OCI-LY7 (cell line): ENCODE measurements at places on chromosomes 5 and 9.

DNA sequence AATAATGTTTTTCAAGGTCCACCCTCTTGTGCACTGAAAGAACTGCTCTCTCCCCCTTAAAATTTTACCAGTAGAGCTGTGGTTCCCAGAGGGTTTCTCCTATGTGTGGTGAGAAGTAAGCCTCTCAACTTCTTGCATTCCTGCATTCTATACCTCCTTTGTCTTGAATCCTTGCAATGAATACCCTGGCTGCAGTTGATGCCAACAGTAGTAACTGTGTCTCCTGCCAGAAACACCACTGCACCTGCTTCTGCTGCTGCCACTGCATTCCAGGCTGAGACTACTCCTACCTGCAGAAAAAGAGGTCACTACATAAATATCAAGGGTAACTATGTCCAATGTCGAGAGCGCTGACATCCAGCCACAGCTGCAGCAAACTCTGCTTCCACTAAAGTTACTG lies 203.7 kb downstream of the TMEM167A start:
- DNase-seq, result no peak

DNA sequence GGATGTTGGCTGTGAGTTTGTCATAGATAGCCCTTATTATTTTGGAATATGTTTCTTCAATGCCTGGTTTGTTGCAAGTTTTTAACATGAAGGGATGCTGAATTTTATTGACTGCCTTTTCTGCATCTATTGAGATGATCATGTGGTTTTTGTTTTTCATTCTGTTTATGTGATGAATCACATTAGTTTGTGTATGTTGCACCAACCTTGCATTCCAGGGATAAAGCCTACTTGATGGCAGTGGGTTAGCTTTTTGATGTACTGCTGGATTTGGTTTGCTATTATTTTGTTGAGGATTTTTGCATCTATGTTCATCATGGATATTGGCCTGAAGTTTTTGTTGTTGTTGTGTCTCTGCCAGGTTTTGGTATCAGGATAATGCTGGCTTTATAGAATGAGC lies 225.6 kb downstream of the PCSK1 start:
- DNase-seq, result no peak

DNA sequence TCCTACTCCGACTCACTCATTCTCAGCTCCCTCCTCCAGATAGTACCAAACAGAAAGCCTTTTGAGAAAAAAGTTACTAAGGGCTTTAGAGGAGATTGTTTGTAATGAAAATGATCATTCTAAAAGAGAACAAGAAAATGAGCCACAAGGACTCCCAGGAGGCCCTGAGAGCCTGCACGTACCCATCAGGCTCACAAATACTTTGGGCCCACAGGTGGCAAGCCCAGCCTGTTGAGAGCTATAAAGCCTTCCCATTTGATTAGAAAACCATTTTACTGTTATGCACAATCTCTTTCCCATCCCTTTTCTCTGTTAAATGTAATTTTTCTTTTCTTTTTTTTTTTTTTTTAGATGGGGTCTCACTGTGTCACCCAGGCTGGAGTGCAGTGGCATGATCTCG lies 136.1 kb downstream of the LHFPL2 start:
- DNase-seq, result no peak

DNA sequence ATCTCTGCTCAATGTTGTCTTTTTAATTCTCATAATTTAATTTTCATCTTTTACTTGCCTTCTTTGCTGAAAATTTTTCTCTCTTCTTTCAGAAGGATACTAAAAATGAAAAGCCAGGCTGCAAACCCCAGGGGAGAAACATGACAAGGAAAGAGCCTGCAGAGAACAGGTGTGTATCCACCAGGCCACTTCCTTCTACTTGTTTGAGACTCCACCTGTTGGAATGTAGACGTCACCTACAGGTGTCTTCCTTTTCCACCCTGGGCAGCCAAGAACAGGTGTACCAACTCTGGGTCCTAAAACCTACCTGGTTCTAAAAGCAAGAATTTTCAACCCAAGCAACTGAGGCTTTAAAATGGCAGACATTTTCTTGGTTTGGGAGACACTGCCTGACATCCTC lies 166.8 kb downstream of the ATP10B start:
- DNase-seq, result no peak

DNA sequence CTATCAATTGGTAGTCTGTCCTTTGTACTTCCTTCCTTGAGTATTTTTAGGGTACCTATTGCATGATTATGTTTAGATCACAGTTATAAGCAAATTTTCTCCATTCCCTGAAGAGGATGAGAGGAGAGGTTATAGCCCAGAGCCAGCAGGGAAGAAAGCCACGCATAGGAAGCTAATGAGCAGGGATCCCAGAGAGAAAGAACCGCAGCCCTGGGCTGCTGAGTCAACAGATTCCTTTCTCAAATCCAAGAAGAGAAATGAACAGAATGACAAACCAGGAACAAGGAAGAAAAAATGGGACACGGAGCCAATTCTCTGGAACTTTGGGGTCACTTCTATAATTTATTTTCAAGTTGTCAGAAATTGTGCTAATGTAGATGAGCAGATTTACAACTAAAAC lies 284.5 kb downstream of the RFX3 start:
- DNase-seq, result no peak

GRCh38 chr5:74113927-74114326 lies 487.9 kb downstream of the ARHGEF28 start:
- DNase-seq, result no peak

- DNase-seq, result no peak
These were observed 65.2 kb downstream of the STARD4 start for GRCh38 chr5:111447099-111447498.

GRCh38 chr5:109102096-109102690 lies 307.6 kb downstream of the PJA2 start:
- DNase-seq, result no peak

DNA sequence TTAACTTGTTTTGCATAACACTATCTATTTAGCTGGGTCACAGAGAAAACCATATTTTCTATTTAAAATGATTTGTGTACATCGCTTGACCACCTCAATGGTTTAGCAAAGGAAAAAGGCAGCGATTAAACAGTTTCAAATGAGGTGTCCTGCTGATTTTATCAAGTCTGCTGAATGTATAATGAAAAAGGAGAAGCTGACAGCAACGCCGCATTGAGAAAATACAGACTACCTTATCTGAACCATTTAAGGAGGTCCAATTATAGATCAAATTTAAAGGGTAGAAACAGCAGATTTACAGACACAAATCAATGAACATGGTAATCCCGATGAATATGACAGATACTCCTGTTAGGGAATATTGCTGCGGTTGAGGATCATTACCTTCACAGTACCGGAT lies 29.6 kb downstream of the PSMB7 start:
- DNase-seq, result no peak
